ENCODE measurements at places on chromosomes 13 and 19. TPM values are rescaled to one million over a fixed set of nuclear protein-coding genes. Genes with fewer than 3 reads are reported as not detected.

The KCTD4 gene
- not detected for polyA plus RNA-seq

The ZNF329 gene
- 6.1 TPM for polyA plus RNA-seq

The GNG7 gene
- 34.6 TPM for polyA plus RNA-seq

The GET3 gene
- polyA plus RNA-seq: 35.4 TPM

- H3K36me3 ChIP-seq: no peaks in the 10 kb centered on the region
- no peak within 1 kb of the TSS for H3K4me3 ChIP-seq
- DNase-seq: no peak
Observed at GRCh38 chr19:53962887-53963431, at the start of gene CACNG8. CACNG8 (plus strand) TSS chr19:53962937.

- H3K36me3 ChIP-seq: no peaks in the 10 kb centered on the region
- no peak overlapping the region for H3K27ac ChIP-seq
- H3K4me1 ChIP-seq: no peaks in the 10 kb centered on the region
- no peak overlapping the region for H3K4me3 ChIP-seq
Observed at GRCh38 chr13:94140027-94140426, 339.5 kb downstream of the DCT start.

DNA sequence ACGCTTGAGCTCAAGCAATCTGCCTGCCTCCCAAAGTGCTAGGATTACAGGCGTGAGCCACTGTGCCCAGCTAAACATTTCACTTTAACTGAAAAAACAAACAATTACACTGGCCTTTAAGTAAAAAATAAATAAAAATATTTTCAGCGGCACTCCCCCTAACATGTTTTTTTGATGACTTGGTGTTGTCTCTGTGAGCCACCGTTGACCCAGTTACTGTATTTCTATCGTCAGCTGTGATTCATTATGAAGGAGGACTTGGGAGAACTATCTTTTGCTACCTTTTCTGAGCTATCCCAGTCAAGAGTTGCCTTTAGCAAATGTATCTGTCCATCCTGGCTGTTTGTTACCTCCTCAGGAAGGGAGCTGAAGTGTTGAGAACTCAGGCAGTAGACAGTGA lies 18.5 kb upstream of the C19orf33 start:
- peaks cover 72% of the 10 kb centered on the region for H3K4me1 ChIP-seq
- DNase-seq: no peak
- H3K4me3 ChIP-seq: no peak overlapping the region
- H3K27me3 ChIP-seq: no peaks in the 10 kb centered on the region
- peak overlapping the region; percentile 76 for H3K27ac ChIP-seq
- peaks cover 70% of the 10 kb centered on the region for H3K36me3 ChIP-seq

- no peaks in the 10 kb centered on the region for H3K36me3 ChIP-seq
- H3K4me1 ChIP-seq: peaks cover 58% of the 10 kb centered on the region
- no peak for DNase-seq
- no peak overlapping the region for H3K4me3 ChIP-seq
- no peaks in the 10 kb centered on the region for H3K27me3 ChIP-seq
- no peak overlapping the region for H3K27ac ChIP-seq
Observed at GRCh38 chr13:40609972-40610726, 56.3 kb downstream of the FOXO1 start.

DNA sequence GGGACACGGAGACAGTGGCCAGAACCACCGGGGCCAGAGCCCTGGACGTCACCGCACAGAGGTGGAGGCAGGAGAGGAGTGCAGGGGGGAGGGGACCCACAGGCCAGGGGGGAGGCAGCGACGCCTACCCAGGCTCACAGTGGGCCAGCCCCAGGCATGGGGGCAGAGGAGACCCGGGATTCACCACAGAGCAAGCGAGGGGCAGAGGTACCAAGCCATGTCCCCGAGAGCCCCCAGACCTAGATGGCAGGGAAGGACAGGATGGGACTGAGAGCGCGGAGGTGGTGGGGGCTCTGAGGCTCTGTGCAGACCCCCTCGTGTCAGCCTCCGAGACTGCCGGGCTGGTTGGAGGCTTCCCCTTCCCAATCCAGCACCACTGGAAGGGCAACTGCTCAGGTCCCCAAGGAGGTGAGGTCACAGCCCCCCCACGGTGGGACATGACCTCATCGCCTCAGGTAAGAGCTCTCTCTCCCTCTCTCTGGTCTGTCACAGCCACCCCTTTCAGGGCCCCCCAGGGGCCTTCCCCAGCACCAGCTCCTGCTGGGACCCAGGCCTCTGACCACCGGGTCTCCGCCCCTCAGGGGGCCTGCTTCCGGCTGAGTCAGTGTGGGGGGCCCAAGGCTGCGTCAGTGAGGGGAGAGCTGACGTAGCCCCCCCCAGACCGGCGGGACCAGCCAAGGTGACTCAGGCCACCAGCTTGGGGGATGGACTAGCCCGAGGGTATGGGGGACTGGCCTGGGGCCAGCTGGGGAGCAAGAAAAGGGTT lies 2.2 kb upstream of the IL11 start:
- H3K36me3 ChIP-seq: no peaks in the 10 kb centered on the region
- H3K27me3 ChIP-seq: peaks cover 97% of the 10 kb centered on the region
- no peak overlapping the region for H3K4me3 ChIP-seq

DNA sequence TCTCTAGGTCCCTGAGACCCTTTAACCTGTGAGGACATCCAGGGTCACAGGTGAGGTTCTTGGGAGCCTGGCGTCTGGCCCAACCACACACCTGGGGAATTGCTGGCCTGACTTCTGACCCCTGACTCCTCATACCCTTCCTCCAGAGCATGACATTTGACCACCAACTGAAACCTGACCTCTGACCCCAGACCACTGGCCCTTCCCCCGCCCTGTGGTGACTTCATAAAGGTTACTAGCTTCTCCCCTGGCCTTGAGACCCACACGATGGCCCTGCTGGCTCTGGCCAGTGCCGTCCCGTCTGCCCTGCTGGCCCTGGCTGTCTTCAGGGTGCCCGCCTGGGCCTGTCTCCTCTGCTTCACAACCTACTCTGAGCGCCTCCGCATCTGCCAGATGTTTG lies at the start of gene SPACA6:
Gene SPACA6, plus strand, starts transcription at position 71 of the 400 bp plus-strand sequence. Its CDS starts 197 bp downstream, at position 268.
- no peak for DNase-seq
- peak within 1 kb of the TSS; percentile 93 for H3K27ac ChIP-seq
- no peak within 1 kb of the TSS for H3K4me3 ChIP-seq
- no peaks in the 10 kb centered on the region for H3K36me3 ChIP-seq

DNA sequence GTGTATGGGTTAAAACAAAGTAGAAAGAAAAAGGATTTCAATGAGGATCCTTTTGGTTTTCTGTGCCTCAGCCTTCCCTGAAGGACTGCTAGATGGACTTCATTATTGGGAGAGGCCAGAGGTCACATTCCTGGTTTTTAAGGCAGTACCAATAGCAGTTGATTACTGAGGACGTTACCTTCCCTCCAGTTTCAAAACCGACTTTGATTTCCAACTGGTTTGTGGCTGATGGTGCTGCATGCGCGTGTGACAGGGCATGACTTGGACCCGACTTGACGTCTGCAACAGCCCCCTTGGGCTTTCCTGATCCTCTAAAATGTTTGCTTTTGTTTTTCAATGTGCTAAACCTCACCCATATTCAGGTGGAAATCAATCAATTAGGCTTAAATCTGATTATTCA lies 314.3 kb upstream of the ARGLU1 start:
- no peak for DNase-seq
- no peaks in the 10 kb centered on the region for H3K27me3 ChIP-seq
- no peaks in the 10 kb centered on the region for H3K36me3 ChIP-seq
- H3K4me3 ChIP-seq: no peak overlapping the region

- no peak overlapping the region for H3K27ac ChIP-seq
- no peak overlapping the region for H3K4me3 ChIP-seq
- H3K36me3 ChIP-seq: peaks cover 100% of the 10 kb centered on the region
- H3K4me1 ChIP-seq: peaks cover 9% of the 10 kb centered on the region
- no peaks in the 10 kb centered on the region for H3K27me3 ChIP-seq
Observed at GRCh38 chr19:46386996-46387712, 26.2 kb downstream of the CCDC8 start.

DNA sequence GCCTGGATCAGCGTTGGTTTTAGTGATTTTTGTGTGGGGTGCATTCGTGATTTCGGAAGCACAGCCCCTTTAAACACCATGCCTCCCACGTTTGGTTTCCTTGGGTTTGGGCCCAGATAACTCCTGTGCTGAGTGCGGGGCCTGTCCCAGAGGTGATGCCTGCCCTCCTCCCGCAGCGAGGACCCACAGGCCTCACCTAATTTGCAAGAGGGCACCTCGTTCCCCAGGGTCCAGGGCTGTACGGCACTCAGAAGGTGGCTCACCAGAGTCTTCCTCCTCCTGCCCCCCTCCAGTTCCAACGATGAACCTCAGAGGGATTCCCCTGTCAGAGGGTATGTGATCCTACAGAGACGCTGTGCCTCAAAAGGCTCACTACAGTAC lies 54.3 kb upstream of the SOX1 start:
- no peak overlapping the region for H3K27ac ChIP-seq
- DNase-seq: no peak
- H3K4me1 ChIP-seq: no peaks in the 10 kb centered on the region
- H3K36me3 ChIP-seq: no peaks in the 10 kb centered on the region

Measured in spleen (tissue), 13 donors.